ENCODE measurements at places on chromosomes 2 and 18.

DNA sequence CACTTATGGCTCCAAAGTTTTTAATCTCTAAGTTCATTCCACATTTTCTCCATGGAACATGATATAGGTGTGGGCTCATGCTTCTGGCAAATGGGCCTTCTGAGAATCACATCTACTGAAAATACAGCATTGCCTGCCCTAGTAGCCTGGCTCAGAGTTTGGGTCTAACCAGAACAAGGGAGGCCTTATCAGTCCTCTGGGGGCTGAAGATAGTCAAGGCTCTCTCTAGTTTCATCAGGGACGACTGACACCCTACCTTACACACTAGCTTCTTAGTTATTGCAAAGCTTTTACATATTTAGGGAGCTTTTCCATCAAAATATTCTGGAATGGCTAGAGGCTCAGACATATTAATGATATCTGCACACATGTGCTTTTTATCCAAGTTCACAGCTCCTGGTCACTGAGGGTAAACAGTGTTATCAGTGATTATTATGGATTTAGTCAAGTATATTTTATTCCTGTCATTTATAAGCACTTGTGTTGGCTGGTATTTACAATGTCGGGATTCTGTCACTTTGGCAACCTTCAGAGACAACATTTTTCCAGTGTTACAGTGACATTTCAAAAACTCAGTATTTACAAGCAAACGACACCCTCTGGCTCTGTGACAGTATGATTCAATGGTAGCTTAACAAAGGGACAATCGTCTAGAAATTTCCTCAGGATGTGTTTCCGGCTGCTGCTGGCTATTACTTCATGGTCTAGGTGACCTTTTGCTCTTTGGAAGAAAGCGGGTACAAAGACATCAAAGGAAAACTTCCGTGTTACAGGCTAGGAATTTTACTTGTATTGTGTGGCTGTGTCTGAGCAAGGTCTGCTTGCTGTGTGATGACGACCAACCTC lies 200.6 kb downstream of the TCF4 start:
- DNase-seq = no peak

DNA sequence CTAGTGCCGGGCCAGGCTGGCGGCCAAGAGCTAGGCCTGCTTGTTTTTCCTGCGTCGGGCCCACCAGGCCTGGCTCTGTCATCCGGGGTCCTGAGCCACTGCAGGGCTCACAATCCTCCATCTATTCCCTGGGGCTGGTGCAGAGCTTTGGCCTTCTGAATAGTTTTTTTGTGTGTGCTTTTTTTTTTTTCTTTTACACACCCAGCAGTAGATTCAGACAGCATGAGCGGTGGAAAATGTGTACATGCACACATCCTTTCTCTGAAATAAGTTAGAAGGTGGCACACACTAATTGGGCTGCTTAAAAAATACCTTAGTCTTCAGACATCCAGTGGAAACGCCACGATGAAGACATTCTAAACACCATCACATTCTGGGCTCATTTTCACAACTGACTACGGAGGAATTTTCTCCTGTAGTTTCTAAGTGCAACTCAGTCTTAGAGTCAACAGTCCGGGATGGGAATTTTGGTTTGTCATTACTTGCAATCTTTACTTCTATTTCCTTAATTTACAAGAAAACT lies 6.1 kb downstream of the ZFP36L2 start:
- no peak for DNase-seq

- peak; percentile 71 for DNase-seq
Measured at GRCh38 chr2:142989273-142990204, 112.1 kb downstream of the KYNU start.

GRCh38 chr18:46344416-46345180 lies 240.4 kb downstream of the HAUS1 start:
- no peak for DNase-seq

- DNase-seq = no peak
Measured at GRCh38 chr2:199575416-199575815, 117.7 kb upstream of the SATB2 start.

- DNase-seq = no peak
Measured at GRCh38 chr2:170548304-170548703, 166.8 kb upstream of the SP5 start.

- DNase-seq = no peak
Measured at GRCh38 chr2:33240178-33240577, 236.3 kb upstream of the RASGRP3 start.
